Stimulated activated CD8-positive, alpha-beta memory T cell treated with anti-CD3 and anti-CD28 coated beads, Interleukin-12 subunit alpha, Interleukin-12 subunit beta, amount 100 ng/mL, for 1 hour (primary cell): ENCODE measurements at places on chromosomes 16 and 17.
A peak's percentile ranks its signal among the peaks of the same experiment; 100 is the strongest.

DNA sequence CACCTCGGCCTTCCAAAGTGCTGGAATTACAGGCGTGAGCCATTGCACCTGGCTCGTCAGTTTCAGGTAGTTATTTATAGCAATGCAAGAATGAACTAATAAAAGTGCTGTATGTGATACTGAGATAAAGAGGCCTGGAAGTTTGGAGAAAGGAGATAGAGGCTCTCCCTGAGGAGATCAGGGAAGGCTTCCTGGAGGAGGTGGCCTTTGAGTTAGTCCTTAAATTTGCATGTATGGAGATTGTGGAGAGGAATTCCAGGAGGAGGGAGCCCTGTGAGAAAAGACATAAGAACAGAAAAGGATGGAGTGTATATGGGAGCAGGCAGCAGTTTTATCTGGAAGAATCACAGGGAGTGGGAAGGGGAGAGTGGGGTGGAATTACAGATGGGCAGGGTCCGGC, 276.6 kb upstream of the EEF2KMT start:
- DNase-seq: no peak

DNA sequence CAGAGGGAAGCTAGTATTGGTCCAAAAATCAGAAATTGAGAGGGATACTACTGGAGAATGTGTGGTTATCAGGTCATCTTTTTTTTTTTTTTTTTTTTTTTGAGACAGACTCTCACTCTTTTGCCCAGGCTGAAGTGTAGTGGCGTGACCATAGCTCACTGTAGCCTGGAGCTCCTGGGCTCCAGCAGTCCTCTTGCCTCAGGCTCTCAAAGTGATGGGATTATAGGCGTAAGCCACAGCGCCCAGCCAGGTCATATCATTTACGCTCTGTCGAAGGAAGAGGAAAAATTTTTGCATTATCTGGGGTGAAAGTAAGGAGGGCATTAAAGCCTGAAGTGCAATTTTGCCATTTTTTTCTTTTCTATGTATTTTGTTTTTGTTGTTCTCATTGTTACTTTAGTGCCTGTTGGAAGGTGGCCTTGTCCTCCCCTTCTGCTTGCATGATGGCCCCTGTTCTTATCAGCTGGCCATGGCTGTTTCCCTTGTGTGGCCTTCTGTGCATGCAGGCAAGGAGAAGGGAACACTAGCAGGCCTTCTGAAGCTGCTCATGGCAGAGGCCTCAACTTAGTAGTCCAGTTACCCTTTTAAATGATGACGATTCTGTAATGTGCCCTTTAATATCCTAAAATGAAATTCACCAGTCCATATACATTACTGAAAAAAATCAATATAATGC, 118.3 kb downstream of the SPECC1 start:
- DNase-seq: no peak

- DNase-seq: no peak
Measured at GRCh38 chr17:42197564-42198156, 3.4 kb upstream of the GHDC start.

DNA sequence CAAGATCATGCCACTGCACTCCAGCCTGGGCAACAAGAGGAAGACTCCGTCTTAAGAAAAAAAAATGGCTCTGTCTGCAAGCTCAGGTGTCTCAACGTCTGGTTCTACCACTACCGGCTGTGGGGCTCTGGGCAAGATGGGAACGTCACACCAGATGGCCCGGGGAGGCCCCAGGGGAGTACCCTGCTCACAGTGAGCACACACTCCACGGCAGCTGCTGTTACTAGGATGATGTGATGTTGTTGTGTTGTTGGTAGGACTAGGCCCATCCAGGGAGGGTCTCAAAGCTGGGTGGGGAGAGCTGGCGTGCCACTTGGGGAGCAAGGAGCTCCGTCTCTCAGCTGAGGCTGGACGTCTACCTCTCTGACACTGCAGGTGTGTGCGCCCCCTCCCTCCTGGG, 9.4 kb upstream of the NPTX1 start:
- DNase-seq: no peak

DNA sequence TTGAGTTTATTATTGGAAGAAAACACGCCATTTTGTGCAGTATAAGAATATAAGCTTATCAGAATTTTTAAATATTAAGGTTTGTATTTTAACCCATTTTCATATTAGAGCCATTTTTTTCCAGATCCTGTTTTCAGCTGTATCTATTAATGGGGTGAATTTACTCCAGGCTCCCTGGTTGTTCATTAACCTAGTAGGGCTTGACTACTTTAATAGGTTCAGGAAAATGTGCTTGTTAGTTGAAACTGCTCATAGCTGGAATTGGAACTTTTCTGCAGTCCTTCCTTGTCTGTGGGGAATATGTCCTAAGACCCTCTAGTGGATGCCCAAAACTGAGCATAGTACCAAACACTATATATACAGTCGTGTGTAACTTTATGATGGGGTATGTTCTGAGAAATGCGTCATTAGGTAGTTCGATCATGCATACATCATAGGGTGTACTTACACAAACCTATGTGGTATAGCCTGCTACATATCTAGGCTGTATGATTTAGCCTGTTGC, 28.0 kb downstream of the NFAT5 start:
- DNase-seq: no peak

DNA sequence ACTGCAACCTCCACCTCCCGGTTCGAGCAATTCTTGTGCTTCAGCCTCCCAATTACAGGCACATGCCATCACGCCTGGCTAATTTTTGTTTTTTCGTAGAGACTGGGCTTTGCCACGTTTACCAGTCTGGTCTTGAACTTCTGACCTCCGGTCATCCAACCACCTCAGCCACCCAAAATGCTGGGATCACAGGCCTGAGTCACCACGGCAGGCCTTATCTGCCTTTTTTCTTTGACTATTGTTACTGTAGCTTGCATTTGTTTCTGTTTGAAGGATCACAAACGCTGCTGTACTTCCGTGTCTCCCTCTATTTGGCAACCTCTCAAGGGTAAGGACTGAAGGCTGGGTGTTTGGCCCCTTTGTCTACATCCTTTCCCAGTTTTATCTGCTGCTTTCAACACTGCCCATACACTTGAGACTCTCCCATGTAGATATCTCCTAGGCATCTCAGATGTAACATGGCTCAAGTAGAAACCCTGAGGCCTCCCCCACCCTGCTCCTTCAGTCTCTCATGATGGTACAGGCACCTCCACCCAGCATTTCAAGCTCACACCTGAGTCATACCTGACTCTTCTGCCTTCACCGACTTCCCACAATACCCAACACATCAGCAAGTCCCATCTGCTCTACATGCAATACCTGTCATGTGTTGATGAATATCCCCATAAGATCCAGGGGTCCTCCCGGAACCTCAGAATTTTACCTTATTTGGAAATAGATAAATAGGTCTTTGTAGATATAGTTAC, 219.0 kb downstream of the CPPED1 start:
- no peak for DNase-seq

GRCh38 chr16:62038646-62039045, 2.4 kb upstream of the CDH8 start:
- DNase-seq: no peak

GRCh38 chr16:88941913-88942909, 34.8 kb downstream of the CBFA2T3 start:
- DNase-seq: peak; percentile 35

DNA sequence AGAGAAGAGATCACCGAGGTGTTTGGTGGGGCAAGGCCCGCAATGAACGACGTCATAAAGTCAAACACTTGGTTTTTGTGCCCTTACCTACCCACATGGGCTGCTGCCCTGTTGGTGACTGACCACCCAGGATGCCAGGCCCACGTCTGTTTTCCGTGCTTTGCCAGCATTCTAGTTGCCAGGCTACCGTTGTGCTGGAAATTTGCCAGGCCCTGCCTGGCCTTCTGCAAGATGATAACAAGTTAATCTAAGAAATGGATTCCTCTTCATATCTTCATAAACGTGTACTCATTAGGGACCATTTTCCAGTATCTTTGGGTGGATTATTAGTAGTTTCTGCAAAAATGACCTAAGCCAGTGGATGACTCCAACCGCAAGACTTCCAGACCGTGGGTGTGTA, 35.4 kb downstream of the SLC6A4 start:
- no peak for DNase-seq

DNA sequence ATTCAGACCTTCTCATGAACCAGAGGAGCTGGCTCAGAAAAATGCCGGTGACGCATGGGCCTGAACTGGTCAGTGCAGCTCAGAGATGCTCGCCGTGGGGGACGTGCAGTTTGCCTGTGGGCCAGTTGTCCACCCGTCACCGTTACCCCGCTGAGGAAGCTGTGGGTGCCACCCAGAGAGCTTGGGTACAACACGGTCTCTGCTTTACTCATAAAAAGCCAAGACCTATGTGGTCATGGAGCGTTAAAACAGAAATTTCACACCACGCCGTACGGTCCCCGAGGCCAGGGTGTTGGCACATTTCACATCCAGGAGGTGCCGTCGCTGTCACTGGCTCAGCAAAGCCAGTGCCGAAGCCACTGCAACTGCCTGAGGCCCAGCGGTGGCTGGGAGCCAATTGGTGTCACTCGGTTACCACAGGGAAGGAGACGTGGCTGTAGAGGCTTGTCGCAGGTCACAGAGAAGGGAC, 120.9 kb downstream of the METRNL start:
- peak; percentile 21 for DNase-seq

DNA sequence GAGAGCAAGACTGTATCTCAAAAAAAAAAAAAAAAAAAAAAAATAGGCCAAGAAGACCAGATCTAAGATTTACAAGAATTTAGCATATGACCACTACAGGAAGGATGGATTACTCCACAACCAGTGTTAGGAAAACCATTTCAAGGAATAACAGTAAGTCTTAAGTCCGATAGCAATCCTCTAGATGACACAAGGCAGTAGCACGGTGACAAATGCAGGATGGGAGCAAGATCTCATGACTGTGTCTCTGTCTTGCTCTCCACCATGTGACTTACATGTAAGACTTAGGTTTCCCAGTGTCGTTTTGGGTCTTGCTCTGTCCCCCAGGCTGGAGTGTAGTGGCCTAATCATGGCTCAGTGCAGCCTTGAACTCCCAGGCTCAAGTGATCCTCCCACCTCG, 27.8 kb downstream of the C16orf96 start:
- no peak for DNase-seq

DNA sequence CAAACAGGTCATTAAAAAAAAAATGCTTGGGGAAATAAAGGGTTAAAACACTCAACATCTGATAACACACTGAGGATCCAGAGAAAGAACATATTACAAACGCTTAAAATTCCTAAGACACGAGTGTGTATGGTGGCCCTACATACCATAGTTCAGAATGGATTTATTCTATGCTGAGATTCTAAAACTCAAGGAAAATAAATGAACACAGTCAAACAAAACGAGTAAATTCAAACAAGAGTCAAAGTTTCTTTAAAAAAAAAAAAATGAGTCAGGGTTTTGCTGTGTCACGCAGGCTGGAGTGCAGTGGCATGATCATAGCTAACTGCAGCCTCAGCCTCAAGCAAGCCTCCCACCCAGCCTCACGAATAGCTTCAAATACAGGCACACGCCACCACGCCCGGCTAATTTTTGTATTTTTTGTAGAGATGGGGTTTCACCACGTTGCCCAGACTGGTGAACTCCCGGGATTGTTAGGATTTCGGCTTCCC, 17.4 kb downstream of the CRK start:
- no peak for DNase-seq

- DNase-seq: no peak
Measured at GRCh38 chr17:44093231-44093900, 22.8 kb downstream of the G6PC3 start.

GRCh38 chr17:16297367-16298139, 55.7 kb downstream of the CENPV start:
- no peak for DNase-seq

GRCh38 chr16:80743273-80743672, 61.1 kb downstream of the CDYL2 start:
- DNase-seq: no peak

DNA sequence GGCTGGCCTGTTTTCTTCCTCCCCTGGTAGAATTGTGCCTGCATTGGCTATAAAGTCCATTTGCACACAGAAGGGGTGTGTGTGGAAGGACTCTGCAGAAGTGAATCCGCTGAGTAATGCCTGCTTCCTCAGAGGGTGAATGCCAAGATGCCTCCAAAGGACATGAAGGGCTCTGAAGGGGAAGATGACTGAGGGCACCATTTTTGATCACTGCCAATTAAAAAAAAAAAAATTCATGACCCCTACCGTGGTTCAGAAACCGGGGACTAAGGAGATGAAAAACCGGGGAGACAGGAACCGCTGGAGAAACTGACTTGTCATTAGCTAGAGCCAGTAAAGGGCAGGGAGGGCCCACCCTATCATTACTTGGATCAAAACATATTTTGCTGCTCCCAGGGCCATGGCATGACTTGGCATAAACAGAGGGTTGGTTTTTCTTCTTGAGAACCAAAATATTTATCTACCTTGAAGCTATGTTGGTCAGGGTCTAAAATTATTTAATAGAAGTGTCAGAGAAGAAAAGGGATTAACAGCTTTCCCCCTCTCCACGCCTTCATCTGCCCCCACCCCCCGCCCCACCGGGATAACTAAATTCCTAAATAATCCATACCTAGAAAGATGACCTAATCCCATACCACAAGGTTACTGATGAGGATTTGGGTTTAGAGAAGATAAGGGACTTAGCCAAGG, 3.6 kb upstream of the USP7 start:
- DNase-seq: no peak

DNA sequence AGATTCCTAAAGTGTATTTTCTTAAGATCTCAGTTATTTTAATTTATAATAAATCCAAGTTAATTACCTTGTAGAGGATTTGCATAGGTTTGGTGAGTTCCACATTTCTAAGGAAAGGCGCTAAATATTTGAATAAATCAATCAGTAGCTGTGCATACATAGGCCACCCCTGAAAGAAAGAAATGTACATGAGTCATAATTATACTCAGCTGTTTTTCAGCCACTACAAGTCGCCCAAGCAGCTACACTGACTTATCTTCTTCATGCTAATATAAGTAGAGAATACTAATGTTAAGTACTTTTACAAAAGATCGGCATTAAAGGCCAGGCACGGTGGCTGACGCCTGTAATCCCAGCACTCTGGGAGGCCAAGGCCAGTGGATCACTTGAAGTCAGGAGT, 14.9 kb downstream of the SETD6 start:
- no peak for DNase-seq

DNA sequence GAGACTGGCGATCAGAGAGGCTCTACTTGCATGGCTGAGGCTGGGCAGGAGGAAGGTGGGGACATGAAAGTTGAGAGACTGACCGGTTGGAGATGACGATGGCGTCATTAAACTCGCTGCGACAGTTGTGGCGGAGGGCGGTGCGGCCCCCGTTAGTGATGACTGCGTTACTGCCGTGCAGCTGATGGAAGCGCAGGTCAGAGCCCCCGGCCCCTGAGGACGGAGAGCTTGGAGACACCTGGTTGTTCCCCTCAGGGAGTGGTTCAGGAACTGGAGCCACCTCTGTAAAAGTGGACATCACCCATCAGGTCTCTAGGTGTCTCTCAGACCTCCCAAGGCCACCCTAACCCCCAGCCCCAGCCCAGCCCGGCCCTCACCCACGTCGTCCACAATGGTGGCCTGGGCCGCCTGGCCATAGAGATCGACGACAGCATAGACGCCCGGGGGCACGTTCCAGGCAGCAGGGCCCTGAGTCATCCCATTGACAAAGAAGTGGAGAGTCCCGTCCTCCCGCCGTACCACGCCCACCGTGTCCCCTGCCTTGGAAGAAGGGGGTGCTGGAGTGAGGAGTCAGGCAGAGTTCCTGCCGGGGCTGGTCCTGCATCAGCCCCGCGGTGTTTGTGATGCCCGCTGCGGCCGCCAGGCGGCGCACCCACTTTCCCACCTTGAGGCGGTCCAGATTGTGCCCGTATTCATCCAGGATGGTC, 5.3 kb downstream of the NEURL4 start:
- peak; percentile 49 for DNase-seq
